AG04450 (cell line): ENCODE measurements at places on chromosomes 2 and 18.

- no peak for DNase-seq
Observed at GRCh38 chr2:76159042-76159648, 448.4 kb upstream of the GCFC2 start.

DNA sequence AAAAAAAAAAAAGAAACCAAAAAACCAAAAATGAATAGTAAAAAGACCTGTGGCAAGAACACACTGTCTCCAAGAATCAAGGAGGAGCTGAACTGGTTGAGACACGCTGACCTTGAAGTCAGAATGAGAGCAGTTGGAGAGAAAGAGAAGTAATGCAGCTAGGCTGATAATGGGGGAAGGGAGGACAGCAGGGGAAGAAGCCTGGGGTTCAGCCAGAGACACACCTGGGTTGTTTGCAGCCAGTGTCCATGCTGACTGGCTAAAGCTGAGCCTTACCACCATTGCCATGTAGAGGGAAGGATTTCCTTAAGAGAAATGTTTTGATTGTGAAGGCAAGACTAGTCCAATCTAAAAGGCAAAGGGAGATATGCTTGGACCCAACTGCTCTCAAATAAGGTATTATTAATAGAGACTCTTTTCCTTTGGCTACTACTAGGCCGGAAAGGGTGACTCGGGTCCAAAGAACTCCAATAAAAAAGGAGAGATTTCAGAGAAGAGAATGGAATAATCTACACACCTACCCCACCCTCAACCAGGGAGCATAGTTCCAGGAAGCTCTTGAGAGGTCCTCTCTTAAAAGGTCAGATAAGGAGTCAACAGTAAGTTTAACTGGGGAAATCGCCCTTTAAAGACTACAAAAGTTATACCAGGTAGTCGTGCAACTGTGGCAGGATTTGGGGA is 25.2 kb upstream of the REL start:
- no peak for DNase-seq

DNA sequence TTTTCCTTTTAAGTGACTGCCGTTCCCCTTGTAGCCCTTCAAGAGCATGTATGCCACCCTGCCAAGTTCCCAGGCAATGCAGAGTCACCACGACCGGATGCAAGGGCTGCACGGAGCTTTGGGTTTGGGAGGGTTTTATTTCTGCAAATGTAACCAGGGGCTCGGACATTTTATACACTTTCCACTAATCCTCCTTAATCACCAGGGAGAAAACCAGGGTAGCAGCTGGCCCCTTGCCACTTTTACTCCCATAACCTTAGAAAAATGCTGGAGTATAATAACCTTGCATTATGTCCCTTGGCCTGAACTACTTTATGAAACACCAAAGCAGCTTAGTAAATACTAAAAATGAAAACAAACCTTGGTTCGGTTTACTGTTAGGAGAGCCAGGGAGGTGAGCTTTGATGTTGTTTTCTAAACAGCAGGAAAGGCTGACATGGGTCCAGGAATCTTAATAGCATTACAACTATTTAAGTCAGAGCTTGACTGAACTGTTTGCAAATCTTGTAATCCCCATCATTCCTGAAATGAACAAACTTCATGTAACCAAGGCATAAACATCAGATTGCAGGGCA is 152.8 kb upstream of the RIOK3 start:
- DNase-seq = no peak

DNA sequence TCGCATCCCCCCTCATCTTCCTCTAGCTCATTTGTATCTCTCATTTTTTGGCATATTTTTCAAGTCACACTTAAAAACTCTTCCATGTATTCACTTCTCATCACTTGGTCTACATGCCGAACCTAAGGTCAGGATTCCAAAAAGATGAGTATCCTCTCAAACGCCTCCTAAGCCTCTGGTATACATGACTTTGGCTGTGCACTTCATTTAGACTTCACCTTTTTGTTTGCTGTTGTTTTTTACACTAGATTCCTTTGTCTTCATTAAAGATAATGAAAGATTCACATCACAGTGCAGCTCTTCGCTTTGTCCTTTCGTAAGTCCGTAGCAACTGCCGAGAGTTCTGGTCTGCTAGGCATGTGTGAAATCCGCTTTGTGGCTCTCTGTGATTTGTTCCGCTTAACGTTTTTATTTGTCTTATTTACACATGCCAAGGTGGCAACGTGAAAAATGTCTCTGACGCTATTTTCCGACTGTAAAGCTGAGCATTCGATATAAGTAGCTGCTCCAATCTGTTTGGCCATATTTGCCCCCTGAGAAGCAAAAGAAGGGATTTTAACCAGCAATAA is 17.7 kb downstream of the RND3 start:
- DNase-seq = no peak

- DNase-seq = no peak
Observed at GRCh38 chr18:76374330-76375281, 120.4 kb downstream of the ZNF516 start.

GRCh38 chr2:31736695-31737454 is 156.1 kb upstream of the SRD5A2 start:
- DNase-seq = no peak

- DNase-seq = no peak
Observed at GRCh38 chr2:118975133-118975532, 33.1 kb downstream of the MARCO start.
